Skin of body (tissue), 3 donors: ENCODE measurements at places on chromosomes 13 and 19. TPM values are rescaled to one million over a fixed set of nuclear protein-coding genes. Genes with fewer than 3 reads are reported as not detected.

Gene WDR87
- not detected for total RNA-seq

Gene CD37
- 8.2 TPM for total RNA-seq

Gene PLD3
- 137 TPM for total RNA-seq

Gene KBTBD6
- total RNA-seq = 12.5 TPM

Gene IGFL2
- total RNA-seq = 19.9 TPM

Gene SLITRK5
- 1.8 TPM for total RNA-seq

Gene KHSRP
- 100 TPM for total RNA-seq

Gene OR7D4
- not detected for total RNA-seq

Gene ODAD3
- 0.20 TPM for total RNA-seq

Gene URI1
- 57.5 TPM for total RNA-seq

Gene F2RL3
- 0.49 TPM for total RNA-seq

Gene SCAMP4
- total RNA-seq = 17.5 TPM

Gene RASL11A
- 4.6 TPM for total RNA-seq

Gene PSG11
- total RNA-seq = 0.10 TPM

Gene ZNF526
- 7.1 TPM for total RNA-seq

Gene PGLYRP2
- 1.1 TPM for total RNA-seq

Gene RFPL4AL1
- not detected for total RNA-seq

Gene EXOC3L2
- total RNA-seq = 0.89 TPM

Gene KASH5
- total RNA-seq = not detected

Gene SLC44A2
- 49.0 TPM for total RNA-seq

Gene PRKCG
- 0.20 TPM for total RNA-seq

Gene ZNF729
- total RNA-seq = 0.10 TPM

Gene PPM1N
- 1.7 TPM for total RNA-seq

Gene ATG4D
- total RNA-seq = 11.1 TPM

Gene EFNB2
- 37.3 TPM for total RNA-seq

Gene ONECUT3
- not detected for total RNA-seq

Gene ZNF578
- total RNA-seq = 3.4 TPM
